GM23338 (cell line): ENCODE measurements at places on chromosomes 16 and 17.

- H3K36me3 ChIP-seq, result peaks cover 17% of the 10 kb centered on the region
- no peak overlapping the region for H3K27ac ChIP-seq
- H3K27me3 ChIP-seq, result no peaks in the 10 kb centered on the region
- H3K4me3 ChIP-seq, result no peak overlapping the region
- H3K4me1 ChIP-seq, result no peaks in the 10 kb centered on the region
These were observed 295.6 kb downstream of the WWOX start for GRCh38 chr16:78395035-78395434.

DNA sequence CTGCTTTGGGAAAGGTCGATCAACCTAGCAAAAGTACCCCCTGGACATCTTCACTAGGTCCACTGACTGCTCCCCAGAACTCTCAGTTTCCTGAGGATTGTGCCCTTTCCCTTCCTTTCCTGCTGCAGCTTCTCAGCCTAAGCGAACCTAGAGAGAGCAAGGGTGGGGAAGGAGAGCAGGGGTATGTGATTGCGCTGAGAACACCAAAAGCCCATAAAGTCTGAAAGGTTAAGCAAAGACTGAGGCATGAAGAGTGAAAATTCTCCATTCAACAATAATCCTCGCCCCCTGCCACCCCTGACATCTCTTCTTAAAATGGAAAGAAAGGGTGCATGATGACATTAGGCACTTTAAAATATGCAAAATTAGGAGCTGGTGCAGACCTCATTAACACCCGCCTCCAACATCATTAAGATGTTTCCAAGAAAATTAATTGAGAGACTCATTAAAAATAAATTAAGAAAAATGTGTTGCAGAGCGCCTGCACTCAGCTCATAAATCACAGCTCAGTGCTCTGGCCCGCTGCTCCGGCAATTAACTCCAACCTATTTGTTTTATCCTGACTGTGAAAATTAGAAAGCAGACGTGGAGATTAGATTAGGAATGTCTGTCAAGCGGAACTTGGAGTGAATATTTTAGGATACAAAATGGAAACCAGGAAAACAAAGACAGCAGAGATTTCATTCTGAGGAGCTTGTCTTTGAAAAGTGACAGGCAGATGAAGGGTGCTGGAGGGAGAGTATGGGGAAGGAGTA, 49.1 kb upstream of the PMFBP1 start:
- H3K27me3 ChIP-seq, result no peaks in the 10 kb centered on the region
- DNase-seq, result no peak
- no peaks in the 10 kb centered on the region for H3K4me1 ChIP-seq
- H3K4me3 ChIP-seq, result no peak overlapping the region

- no peaks in the 10 kb centered on the region for H3K36me3 ChIP-seq
- peaks cover 11% of the 10 kb centered on the region for H3K4me1 ChIP-seq
- H3K27ac ChIP-seq, result no peak overlapping the region
- no peak for DNase-seq
These were observed 1.3 kb upstream of the MYO1D start for GRCh38 chr17:32878211-32878610.

- no peaks in the 10 kb centered on the region for H3K36me3 ChIP-seq
- H3K27me3 ChIP-seq, result no peaks in the 10 kb centered on the region
These were observed 55.9 kb downstream of the MYO18A start for GRCh38 chr17:29124135-29124924.
